Islet precursor cell (in vitro differentiated cells): ENCODE measurements at places on chromosomes 4 and X.
A peak's percentile ranks its signal among the peaks of the same experiment; 100 is the strongest.

DNA sequence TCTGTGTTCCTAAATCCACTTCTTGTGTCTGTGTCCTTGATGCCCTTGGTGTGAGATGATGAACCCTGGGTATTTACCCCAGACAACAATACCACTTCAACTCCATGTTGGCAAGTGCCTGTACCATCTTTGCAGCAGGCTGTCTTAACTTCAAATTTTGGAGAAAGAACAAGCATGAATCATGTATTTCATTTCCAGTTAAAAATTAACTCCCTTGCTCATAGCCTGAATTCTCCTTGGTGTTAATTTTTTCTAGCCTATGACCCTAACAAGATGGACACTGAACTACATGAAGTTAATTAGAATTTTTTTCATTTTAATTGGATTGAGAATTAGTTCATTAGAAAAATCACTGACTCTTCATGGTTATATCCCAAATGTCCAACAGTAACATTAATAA is 267.8 kb upstream of the INTU start:
- no peak for DNase-seq

DNA sequence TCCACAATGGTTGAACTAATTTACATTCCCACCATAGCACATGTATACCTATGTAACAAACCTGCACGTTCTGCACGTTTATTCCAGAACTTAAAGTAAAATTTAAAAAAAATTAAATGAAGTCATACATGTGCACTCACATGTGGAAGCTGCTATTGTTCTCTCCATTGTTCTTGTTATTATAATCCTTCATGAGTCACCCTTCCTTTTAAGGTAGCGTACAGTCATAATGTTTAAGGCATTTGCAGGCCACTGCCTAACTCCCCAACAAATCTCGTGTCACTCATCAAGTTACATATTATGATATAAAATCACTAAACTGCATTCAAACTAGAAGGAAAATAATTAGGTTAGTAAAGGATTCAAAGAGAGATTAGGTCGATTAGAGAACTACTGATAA is 63.6 kb downstream of the SLC7A11 start:
- DNase-seq = no peak

DNA sequence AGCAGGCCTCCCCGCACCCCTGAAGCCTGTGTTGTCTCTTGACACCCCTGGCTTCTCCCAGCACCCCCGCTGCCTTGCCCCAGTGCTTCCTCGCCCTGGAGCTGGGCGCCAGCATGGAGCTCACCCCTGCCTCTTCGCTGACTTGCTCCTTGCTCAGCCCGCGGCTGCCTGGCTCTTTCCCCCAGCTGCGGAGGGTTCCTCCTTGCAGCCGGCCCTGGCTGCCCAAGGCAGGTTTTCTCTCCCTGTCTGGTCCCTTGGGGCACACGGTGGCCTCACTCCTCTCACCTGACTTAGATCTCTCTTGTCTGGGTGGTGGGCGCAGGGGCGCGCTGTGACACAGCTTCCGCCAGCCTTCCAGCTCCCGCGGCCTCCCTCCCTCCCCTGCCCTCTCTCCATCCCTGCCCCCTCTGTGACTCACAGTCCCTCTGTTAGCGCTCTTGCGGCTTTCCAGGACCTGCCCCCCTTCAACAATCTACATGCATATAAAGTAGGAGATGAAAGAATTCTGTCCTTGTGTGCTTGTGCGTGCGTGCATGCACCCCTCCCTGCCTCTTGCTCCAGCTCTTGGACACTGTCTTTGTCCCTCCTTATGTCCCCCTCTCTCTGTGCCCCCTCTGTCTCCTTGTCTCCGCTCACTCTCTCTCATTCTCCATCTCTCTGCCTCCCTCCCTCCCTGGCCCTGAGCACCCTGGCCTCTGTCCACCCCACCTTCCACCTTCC is 2.2 kb downstream of the PLXNB3 start:
- peak; percentile 75 for DNase-seq

GRCh38 chr4:153095448-153096204 is 108.6 kb upstream of the TRIM2 start:
- no peak for DNase-seq

DNA sequence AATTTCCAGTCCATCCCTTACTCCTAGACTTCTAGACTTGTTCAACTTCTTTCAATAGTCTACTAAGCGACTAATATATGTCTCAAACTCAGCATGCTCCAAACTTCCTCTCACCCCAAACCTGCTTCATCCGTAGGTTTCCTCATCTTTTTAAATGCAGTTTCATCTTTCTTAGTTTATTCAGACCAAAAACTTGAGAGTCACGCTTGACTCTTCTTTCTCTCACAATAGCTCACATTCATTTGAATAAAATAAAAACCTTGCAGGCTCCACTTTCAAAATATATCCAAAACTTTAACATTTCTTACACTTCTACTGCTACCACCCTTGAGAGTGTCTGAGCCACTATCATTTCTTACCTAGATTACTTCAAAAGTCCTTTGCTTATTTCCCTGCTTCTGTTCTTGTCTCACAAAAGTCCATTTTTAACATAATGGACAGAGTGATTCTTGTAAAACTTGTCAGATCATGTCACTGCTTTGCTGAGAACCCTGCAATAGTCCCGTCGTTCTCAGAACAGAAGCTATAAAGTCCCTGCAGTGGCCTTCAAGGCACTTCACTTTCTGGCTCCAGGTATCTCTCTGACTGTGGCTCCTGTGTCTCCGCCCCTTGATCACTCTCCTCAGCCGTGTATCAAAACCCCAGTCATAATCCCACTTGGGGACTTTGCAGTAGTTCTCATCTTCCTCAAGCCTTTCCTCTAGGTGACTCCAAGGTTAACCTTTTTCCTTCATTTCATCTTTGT is 167.6 kb downstream of the ARHGAP24 start:
- DNase-seq = no peak

GRCh38 chrX:153882557-153882956 is 3.4 kb downstream of the L1CAM start:
- no peak for DNase-seq

DNA sequence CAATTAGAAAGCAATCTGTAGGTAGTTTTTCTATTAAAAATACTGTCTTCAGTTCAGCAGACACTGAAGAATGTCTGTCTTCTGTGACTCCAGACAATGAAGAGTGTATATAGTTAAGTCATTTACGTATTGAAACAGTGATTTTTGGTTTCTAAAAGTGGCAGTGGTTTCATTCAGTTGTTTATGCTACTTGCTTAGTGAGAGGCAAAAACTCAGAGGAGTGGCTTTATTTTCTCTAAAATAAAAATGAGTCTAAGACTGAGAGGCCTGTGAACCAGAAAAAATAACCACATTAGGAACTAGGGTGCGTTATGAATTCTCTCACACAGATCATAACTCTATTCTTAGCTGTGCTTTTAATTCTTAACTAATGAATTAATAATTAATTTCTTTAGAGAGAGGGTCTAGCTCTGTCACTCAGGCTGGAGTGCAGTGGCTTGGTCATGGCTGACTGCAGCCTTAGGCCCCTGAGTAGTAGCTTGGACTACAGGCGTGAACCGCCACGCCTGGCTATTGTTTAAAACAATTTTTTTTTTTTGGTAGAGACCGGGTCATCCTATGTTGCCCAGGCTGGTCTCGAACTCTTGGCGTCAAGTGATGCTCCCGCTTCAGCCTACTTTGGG is 31.4 kb downstream of the FREM3 start:
- DNase-seq = no peak

- DNase-seq = no peak
Measured at GRCh38 chrX:16222151-16222550, 54.9 kb downstream of the MAGEB17 start.

- no peak for DNase-seq
Measured at GRCh38 chrX:23493941-23494374, 159.3 kb downstream of the PTCHD1 start.

DNA sequence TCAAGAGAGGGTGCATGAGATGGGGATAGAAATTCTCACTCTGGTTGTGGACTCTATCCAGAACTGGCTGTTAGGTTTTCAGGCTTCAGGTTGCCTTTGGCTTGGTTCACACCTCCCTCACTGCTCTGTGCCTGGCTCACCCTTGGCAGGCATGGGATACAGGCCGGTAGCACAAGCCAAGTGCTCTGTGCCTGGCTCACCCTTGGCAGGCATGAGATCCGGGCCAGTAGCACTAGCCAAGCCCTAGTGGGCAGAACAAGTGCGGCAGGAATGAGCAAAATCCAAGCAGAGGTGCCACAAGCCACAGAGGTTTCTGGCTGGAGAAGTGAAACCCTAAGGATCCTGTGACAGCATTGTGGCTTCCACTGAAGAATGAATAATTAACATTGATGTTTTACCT is 1642.3 kb downstream of the C4orf33 start:
- DNase-seq = no peak

- no peak for DNase-seq
Measured at GRCh38 chr4:67684839-67685531, 16.0 kb downstream of the UBA6 start.

- DNase-seq = no peak
Measured at GRCh38 chr4:6920171-6920570, 10.5 kb downstream of the TBC1D14 start.

DNA sequence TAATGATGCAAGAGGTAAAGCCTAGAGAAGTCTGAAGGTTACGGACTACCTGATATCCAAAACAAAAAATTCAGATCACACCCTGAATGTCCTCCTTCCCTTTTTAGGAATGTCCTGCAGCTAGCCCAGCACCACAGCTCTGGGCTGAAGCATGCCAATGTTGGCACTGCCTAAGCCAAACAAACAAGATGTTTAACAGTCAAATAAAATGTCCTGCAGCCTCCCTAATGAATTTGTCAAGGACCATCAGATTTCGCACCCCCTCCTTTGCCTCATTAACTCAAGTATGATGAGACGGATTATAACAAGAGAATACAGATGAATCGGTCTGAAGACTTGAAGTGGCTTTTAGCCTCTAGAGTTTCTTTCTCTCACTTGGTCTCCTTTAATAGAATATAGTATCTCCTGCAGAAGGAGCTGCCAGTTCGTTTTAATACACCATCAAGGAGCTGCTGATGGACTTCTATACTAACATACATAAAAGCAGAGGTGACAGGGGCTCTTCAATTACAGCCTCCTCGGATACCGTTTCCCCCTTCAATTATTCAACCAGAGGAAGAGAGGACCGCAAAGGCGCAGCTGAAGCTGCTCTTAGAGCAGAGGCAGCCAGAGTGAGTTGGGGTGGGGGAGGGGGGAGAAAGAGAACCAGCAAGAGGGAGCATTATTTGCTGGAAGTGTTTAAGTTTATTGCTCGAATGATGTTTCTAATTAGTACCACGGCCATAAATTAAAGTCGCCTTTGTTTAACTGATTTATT is 3.0 kb upstream of the MAB21L2 start:
- DNase-seq = peak; percentile 68

DNA sequence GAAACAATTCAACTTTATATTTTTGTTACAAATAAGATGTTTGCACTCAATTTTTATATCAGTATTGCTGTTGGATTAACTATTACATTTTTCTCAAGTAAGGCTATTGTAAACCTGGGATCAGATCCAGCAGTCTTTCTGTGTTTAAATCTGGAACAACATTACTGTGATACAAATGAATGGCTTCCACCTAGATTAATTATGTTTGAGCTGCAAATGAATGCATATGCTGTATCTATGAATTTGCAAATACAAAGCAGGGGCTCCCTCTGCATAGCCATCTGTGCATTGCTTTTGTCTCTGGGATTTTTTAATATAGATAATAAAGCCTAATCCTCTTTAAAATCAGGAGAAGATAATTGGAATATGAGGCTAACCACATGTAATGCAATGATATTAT is 69.8 kb upstream of the NEIL3 start:
- DNase-seq = no peak

GRCh38 chr4:164716901-164717300 is 37.0 kb upstream of the SMIM31 start:
- DNase-seq = no peak

DNA sequence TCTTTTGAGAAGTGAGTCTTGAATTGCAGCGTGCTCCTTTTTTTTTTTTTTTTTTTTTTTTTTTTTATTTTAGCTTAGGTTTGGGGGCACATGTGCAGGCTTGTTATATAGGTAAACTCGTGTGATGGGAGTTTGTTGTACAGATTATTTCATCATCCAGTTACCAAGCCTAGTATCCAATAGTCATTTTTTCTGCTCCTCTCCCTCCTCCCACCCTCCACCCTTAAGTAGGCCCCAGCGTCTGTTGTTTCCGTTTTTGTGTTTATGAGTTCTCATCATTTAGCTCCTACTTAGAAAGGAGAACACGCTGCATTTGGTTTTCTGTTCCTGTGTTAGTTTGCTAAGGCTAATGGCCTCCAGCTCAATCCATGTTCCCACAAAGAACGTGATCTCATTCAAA is 81.3 kb upstream of the TSPAN5 start:
- no peak for DNase-seq

- no peak for DNase-seq
Measured at GRCh38 chr4:150960818-150961217, 54.3 kb downstream of the LRBA start.

DNA sequence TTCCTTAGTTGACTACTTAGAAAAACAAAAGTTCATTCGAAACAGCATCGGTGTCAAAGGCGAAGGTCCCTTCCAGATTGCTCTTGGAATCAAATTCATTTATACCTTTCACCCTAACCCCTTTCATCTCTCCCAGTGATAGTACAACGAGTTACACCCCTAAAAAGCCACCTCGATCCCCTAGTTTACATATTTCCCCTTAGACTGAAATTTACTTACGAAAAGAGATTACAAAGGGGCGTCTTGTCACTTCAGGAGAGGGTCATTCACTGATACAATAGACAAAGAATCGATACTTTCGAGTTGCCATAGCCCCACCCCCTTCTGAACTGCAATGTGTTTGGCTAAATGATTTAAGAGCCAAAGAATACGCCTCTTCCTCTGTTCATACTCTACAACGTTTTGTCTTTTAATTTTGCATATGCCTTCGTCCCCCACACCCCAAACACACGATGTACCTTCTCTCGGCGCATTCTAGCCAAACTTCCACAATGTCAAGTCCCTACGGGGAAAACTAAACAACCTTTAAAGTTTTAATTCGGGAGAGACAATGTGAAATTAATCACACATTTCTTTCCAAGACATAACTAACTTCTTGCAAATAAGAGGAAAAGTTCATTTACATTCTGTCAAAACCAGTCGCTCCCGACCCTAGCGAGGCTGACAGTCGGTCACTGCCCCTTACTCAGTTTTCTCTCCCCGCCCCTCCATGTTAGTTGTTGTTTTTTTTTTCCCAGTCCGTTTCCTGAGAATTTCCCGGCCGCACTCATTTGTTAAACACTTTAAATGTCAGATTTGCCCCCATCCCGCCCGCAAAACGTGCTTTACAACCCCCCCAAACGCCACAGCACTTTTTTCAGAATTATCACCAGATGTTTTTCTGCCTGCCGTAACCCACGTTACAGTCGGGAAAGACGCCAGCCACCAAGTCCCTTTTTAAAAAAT is 88.6 kb downstream of the HPRT1 start:
- no peak for DNase-seq

DNA sequence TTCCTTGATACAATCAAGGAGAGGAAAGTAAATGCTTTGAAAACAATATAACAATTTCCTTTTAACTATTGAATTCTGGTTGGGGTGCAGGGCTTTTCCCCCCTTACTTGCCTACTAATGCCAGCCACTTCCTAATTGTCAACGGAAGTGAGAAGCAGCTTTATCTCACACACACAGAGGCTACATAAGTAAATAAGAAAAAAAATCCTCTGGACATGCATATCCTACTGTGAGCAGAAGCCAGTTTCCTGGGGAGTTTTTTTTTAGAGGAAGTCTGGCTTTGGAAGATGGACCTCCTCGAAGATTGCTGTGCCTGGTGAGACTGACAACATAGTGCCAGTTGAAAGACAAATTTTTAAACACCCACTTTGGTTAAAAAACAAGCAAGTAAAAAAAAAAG is 180.6 kb downstream of the OPHN1 start:
- DNase-seq = no peak
